ENCODE measurements at places on chromosomes 2 and 18.

DNA sequence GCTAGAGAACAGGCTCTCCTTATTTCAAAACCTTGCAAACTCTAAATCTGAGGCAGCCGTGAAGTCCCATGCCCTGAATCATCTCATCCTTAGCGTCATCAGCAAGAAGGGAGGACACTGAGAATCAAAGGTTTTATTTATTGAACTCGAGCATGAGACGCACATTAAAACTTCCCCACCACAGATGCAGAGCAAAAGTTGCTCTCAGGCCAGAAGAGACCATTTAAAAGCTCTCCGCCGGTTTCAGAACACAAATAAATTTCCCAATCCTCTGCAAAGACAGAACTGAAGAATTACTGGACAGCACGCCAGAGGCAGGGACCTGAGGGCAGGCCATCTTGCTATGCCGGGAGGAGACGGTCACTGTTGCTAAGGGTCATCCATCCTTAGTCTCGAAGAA is 1.3 kb downstream of the AMMECR1L start:
- no peak for DNase-seq

DNA sequence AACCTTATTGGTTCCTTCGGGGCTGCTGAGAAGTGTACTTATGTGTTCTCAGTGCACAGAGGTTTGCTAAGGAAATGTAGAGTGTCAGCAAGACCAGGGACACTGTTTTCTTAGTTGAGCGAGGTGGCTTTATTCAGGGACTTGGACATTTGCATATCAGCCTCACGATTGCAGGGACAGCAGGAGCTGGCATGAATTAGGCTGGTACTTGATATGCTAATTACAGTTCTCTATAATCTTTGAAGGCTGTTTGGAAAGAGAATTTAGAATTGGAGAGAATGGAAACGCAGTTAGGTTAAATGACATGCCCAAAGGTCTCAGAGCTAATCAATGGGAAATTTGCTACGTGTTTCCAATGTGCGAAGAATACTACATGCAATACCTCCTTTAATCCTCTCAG is 18.7 kb upstream of the MTCL1 start:
- no peak for DNase-seq

DNA sequence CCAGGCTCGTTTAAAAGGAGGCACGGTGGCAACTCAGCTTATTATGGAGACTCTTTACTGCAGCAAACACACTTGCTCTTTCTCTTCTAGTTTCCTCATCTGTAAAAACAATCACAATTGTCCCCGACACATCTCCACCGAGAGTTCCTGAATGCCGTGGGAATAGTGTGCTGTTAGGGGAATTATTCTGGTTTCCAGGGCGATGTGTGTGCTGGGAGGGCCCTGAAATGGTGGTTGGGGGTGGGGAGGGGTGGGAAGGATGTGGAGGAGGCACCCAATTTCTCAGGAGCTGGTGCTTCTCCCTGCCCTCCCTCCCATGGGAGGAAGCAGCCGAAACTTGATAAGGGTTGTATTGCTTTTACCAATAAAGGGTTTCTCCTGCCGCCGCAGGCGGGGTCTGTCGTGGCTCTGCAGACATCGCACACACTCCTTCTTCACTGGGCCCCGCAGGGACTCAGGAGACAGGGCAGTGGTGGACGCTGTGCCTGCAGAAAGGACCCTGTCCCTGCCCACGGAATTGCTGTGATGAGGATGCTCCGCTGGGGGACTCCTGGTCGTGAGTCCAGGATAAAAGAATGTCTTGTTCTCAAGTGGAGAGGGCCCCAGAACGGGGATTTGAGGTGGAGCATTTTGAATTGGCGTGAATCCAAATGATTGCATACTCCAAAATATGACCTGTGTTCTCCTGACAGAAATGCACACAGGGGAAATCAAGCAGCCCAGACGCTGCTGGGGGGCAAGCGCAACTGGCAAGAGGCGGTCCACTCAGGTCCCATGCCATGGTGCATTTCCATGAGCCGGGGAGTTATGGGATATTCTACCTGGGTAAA is 119.2 kb downstream of the ACKR3 start:
- no peak for DNase-seq

DNA sequence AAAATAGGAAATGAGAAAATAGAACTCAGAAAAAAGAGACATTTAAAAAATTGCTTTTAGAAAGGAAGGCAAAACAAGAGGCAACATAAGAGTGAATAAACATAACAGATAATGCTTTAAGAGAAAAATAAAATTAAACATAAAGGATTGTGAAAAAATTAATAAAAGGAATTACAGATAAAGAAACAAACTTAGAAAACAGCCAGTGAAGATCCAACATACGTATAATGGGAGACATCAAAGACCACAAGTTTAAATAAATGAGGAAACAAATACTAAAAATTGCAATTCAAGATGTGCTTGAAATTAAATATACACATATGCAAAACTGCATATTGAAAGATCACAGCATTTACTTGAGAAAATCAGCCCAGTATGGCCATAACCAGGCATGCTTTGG is 448.9 kb downstream of the NBAS start:
- no peak for DNase-seq

- DNase-seq: no peak
Measured at GRCh38 chr2:48414980-48415835, 114.7 kb upstream of the STON1 start.

- no peak for DNase-seq
Measured at GRCh38 chr2:128374711-128375413, 56.2 kb upstream of the HS6ST1 start.

DNA sequence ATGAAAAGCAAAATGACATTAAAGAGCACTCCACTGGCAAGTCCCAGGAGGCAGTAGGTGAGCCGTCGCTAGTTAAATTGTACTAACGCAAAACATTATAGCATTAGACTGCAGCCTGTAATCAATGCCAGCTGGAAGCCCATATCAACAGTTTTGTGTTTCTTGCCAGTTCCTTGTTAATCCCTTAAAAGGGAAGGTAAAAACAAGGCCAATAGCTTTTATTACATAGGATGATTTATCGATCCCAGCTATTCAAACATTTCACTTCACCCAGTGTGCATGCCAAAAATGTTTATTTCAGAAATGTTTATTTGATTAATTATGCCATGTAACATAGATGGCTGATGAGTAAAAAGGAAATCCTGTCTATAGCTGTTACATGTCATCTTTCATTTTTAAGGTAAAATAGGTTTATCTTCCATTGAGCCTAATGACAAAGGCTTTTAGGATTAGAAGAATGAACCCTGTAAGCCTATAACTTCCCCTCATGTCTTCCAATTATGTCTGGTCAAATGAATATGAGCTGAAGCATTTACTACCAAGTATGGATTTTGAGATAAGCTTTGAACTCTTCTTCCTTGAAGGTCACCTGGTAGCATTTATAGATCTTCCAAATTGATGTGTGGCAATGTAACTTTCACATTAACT is 591.2 kb downstream of the RNF144A start:
- no peak for DNase-seq

DNA sequence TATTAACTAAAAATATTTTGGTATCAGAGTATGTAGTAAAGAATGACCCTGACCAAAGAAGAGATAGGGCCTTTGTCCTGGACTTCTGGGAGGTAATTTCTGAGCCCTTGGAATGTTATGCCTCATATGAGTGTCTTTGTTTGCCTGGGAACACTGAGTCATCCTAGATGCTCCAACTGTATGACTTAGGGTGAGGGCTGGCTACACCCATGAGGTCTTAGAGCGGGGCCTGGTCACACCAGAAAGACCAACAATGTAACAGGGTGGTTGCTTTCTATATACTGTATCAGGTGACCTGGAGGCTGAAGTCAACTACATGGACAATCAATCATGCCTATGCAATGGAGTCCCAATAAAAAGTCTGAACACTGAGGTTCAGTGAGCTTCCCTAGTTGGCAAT is 253.1 kb downstream of the MBD2 start:
- no peak for DNase-seq

DNA sequence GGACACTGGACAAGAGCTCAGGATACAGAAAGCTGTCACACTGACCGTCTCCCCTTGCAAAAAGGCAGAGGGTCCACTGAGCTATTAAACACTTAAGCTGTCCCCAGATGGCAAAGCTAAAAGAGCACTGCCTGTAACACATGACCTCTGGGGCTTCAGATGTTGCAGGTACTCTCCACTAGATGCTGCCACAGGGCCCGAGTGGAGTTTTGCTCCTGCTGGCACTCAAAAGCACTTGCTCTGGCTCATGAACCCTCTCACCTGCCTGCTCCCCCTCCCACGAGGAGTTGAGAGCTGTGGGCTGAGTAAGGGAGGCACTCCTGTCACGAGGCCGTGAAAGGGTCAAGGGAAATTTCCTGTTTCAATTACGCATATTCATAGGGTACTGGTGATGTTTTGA is 227.9 kb downstream of the PRKCE start:
- no peak for DNase-seq

DNA sequence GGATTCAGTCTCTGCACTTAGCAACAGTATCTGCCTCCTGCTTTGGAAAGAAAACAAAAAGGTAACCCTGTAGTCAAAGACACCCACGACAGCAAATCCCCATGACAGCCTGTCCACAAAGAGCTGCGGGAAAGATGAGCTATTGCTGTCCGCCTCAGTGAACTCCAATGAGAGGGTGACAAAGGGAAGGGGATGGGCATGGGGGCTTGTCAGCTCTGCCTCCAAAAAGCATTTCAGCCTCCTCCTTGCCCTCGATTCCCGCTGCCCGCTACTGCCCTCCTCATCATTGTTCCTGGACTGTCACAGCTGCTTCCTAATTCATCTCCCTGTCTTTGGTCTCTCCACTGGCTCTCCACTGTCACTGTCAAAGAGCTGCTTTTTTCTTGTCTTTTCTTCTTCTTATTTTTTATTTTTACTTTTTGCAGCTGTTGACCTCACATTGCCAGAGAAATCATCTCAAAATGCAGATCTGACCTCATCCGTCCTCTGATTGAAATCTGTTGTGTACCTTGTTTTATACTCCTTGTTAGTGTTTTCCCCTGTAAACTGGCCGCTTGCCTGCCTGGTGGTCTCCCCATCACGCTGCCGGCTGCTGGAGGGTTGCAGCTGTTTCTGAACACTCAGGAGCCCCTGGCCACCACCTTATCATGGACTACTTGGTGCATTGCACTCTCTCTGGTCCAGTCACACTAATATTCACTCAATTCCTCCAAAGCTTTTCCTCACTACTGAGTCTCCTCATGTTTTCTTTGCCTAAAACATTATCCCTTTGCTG is 7.9 kb upstream of the E2F6 start:
- no peak for DNase-seq

- no peak for DNase-seq
Measured at GRCh38 chr18:60978338-60978737, 354.9 kb upstream of the CDH20 start.

GRCh38 chr2:216012133-216012829 is 1.1 kb downstream of the MREG start:
- no peak for DNase-seq

GRCh38 chr2:28283861-28284260 is 108.8 kb upstream of the FOSL2 start:
- no peak for DNase-seq

DNA sequence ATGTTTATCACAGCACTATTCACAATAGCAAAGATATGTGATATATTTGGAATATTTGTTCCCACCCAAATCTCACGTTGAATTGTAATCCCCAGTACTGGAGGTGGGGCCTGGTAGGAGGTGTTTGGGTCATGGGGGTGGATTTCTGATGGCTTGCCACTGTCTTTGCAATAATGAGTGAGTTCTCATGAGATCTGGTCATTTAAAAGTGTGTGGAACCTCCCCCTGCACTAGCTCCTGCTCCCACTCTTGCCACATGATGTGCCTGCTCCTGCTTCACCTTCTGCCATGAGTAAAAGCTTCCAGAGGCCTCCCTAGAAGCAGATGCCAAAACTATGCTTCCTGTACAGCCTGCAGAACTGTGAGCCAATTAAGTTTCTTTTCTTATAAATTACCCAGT is 72.2 kb upstream of the DYNC1I2 start:
- no peak for DNase-seq

- no peak for DNase-seq
Measured at GRCh38 chr2:208186465-208186864, 3.4 kb downstream of the C2orf80 start.

GRCh38 chr2:119011162-119011909 is 69.3 kb downstream of the MARCO start:
- no peak for DNase-seq

- DNase-seq: no peak
Measured at GRCh38 chr2:106932644-106933043, 46.7 kb upstream of the ST6GAL2 start.

GRCh38 chr2:17573804-17574175 is 33.3 kb downstream of the VSNL1 start:
- no peak for DNase-seq

- no peak for DNase-seq
Measured at GRCh38 chr2:203804070-203804469, 63.5 kb upstream of the CTLA4 start.

DNA sequence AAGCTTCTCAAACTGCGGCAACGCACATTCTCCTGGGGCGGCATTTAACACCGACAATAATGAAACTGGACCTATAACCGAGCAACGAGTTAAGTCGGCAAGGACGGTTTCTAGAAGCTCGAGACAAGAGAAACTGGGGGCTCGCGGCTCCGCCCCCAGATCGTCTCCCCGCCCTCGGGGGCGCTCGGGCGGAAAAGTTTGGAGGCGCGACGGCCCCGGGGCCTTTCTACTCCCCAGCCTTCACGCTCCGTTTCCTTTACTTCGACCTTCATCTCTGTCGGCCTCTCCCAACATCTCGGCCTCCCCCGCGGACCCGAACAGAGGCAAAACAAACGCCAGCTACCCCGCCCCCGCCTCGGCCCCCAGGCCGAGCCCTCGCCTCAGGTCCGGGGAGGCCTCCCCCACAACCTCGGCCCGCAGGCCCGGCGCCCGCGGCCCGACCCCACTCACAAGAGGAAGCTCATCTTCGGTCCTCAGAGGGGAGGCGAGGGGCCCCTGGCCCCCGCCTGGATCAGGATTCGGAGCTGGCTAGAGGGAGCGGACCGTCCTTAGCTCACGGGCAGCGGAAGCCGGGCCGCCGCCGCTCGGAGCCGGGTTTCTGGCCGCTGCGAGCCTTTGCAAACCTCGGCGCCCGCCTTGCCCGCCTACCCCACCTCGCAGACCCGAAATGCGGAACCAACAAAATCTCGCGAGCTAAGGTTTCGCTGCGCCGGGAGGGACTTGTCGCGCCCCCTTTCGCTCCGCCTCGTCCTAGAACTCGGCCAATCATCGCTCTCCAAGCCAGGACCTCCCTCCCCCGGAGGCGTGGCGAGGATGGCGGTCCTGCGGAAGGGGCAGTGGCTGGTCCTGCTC is at the start of gene MOB1A:
MOB1A (minus strand) TSS at position 669 of the 852 bp plus-strand sequence; CDS start at position 464, 205 bp downstream.
- peak; percentile 94 for DNase-seq

DNA sequence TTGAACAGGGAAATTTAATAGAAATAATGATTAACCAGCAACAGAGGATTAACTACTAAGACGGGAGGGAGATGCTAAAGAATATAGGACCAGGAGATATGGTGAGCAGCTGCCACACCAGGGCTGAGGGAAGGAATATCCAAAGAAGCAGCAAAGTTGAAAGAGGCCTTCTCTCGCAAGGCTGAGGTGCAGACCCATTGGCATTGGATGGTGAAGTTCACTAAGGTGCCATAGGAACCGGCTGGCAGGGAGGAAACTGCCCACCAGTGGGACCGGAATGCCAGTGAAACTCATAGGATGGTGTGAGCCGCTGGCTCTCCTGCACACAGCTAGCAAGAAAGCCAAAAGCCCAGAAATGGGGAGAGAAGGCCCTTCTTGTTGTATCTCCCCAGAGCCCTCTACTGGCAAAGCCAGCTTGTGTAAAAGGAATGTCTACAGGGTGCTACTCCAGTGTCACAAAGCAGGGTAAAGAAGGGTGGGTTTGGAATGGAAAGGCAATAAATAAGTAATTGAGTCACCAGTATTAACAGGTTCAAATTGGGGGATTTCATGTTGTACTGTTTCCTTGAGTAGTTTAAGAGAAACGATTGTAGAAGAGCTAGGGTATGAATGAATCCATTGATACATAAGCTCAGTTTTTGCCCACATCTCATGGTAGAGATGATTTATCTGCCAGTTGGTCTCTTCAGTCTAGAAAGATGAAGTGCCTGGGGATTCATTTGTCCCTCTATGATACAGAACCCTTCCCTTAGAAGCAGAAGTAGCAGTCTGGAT is 36.0 kb downstream of the FARP2 start:
- no peak for DNase-seq
